ENCODE measurements at places on chromosomes 13 and 19.

- DNase-seq, result no peak
Measured at GRCh38 chr13:41603917-41604316, 146.6 kb downstream of the RGCC start.

GRCh38 chr13:52894413-52894812, 46.0 kb upstream of the PCDH8 start:
- no peak for DNase-seq

DNA sequence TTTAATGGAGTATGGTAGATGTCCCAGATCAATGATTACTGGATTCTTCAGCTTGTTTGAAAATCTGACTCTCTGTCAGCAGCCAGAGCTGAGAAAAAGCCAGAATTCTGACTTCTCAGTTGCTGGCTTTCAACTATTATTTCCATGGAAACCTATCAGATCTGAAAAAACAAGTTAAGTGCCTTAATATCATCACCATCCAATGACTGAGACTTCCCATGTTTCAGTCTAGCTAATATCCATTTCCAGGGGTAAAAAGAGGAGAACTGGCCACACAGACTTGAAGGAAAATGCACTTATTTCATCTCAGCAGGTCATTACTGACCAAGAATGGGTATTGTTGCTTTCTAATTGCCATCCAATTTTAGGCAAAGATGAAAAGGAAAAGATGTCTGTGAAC, 75.2 kb downstream of the TNFSF11 start:
- no peak for DNase-seq

- no peak for DNase-seq
Measured at GRCh38 chr19:47476438-47476972, 4.8 kb upstream of the SLC8A2 start.

- no peak for DNase-seq
Measured at GRCh38 chr19:48826606-48827020, 9.7 kb downstream of the HSD17B14 start.

- no peak for DNase-seq
Measured at GRCh38 chr13:29846475-29847256, 3.8 kb downstream of the UBL3 start.

GRCh38 chr19:14632286-14632685, 42.4 kb downstream of the ADGRE3 start:
- no peak for DNase-seq

DNA sequence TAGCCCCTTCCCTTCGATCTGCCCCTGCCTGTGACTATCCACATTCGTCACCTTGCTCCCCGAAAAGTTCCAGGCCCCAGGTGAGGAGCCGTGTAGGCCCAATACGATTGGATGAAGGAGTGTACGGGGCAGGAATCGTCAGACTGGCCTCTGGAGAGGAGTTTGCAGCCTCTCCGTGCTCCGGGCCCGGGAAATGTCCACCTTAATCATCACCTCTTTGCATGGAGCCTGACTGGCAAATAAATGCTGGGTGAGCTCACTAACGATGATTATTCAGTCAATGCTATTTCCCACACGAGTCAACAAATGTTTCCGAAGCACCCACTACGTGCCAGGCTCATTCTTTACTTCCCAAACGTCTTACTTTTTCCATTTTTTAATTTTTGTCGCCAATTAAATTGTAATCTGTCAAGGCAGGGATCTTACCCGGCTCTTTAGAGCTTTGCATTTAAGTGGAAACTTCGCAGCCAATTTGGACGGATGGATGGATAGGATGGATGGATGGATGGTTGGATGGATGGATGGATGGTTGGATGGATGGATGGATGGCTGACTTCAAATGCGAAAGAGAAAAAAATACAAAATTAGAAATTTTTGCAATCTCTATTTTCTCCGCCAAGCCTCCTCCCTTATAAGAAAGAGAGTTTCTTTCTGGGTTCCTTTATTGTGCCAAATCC, 45.8 kb downstream of the TGDS start:
- no peak for DNase-seq

DNA sequence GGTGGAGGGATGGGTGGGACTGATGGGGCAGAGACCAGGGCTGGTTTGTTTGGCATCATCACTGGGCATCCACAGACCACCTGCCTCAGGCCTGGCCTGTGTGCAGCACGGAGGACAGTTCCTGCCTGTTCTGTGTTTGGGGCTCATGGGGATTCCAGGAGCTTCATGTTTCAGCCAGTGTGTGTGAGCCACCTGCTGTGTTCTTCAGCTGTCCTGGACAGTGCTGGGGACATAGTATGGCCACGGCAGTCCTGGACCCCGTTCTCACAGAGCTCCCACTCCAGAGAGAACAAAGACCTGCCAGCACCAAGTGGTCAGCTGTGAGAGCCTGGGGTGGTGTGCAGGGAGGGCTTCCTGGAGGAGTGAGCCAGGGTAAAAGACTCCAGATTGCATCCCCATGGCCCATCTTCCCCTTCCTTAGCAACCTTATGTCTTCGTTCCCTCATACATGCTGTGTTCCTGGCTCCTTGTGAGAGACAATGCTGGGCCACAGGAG, 2.0 kb upstream of the CCDC97 start:
- DNase-seq, result no peak

DNA sequence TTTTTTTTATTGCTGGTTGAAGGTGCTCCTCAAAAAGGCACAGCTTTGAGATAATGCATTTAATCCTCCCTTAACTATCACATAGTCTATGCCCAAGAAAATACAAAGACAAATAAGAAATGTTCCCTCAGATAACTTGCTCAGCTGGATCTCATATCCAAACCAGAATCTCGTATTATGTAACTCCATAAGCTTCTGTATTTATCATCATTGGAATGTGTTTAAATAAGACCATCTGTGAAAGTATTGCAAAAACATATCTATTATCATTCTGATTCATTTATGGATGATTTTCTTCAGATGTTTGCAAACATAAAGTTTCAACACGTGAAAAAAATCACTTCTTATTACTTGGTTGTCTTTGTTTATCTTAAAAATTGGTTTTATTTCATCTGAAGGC, 190.9 kb downstream of the IRS2 start:
- DNase-seq, result no peak

- DNase-seq, result no peak
Measured at GRCh38 chr19:12289790-12290065, 5.0 kb downstream of the ZNF44 start.

DNA sequence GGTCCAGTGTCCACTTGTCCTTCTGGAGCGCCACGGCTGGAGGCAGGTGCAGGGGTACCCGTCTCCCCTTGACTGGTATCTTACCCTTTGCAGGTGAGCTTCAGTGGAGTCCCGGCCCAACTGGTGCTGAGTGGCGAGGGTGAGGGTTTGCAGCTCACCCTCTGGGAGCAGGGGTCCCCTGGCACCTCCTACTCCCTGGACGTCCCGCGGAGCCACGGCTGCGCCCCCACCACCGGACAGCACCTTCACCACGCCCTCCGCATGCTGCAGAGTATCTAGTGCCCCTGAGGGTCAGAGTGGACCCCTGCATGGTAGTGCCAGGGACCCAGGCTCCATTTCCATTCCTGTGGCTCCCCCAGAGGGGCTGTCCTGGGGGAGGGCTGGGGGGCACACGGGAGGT, 11.1 kb downstream of the PLK5 start:
- DNase-seq, result no peak

DNA sequence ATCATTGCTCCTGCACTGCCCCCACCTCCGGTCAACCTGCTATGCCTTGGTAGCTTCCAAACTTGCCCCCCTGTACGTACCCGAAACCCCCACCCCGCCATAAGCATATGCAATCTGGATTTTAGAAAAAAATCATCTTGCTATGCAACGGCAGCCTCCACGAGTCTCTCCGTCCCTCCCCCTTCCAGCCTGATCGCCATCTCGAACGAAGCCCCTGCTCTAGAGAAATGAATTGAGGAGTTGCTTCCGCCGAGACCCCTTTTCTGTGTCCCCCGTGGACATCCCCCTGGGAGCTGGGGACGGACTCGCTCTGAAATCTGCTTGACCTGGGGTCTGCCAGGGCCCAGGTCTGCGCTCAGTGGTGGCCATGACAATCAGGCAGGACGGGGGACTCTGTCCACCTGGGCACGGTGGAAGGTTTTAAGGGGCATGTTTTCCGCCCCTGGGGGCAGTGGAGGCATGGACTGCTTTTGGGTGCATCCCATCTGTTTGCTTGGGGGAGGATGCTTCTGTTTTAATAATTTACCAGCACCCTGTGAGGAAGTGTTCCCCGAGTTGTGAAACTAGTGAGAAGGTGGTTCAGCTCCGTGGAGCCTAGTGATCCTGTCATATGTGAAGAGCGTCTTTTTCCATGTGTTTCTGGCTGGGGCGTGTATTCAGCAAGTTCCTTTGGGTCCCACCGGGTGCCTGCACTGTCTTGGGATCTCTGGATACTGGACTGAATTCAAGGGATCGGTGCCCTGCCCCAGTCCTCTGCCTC, 1.0 kb downstream of the KDM4B start:
- no peak for DNase-seq

- DNase-seq, result no peak
Measured at GRCh38 chr19:5126498-5127223, 157.7 kb downstream of the KDM4B start.

- no peak for DNase-seq
Measured at GRCh38 chr13:86585835-86586234, 786.6 kb upstream of the SLITRK6 start.

GRCh38 chr19:1634242-1634937, 18.0 kb downstream of the TCF3 start:
- DNase-seq, result no peak

GRCh38 chr13:96581741-96582140, 412.5 kb downstream of the OXGR1 start:
- no peak for DNase-seq

- no peak for DNase-seq
Measured at GRCh38 chr19:6069268-6069791, 41.0 kb downstream of the RFX2 start.

- DNase-seq, result no peak
Measured at GRCh38 chr19:37980419-37981170, 73.6 kb downstream of the SIPA1L3 start.

DNA sequence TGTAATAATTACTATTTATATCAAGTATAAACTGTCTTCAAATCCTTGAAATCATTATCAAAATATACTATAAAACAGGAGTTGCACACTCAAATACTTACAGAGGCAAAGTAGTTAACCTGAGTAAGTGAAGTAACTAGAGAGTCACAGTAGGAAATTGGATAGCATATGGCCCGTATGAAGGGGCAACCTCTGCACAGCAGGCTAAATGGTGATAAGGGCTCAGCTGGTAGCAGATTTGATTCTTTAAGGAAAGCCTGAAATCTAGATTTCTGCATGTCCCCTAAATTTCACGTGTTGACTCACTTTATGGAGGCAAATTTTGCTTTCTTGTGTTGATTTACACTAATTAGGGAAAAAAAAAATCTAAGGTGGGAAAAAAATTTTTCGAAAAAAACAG, 46.4 kb downstream of the STOML3 start:
- no peak for DNase-seq

GRCh38 chr19:36392916-36393673, 14.1 kb upstream of the ZFP14 start:
- no peak for DNase-seq

- no peak for DNase-seq
Measured at GRCh38 chr19:42269478-42270345, 660 bp downstream of the CIC start.

DNA sequence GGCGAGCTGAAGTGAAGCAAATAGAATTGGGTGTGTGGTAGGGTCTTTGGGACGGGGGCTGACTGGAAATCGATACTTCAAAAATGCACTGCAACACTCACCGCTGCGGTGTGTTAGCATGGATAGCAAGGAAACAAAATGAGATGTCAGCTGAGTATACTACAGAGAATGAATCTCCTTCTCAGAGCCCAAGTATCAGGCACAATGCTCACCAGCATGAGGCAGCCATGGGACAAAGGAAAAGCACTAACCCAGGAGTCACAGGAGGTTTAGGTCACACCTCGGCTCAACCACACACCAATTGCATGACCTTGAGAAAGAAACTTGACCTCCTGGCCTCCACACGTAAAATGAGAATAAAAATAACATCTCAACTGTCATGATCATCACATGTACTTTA, 74.0 kb downstream of the FAM216B start:
- DNase-seq, result no peak

DNA sequence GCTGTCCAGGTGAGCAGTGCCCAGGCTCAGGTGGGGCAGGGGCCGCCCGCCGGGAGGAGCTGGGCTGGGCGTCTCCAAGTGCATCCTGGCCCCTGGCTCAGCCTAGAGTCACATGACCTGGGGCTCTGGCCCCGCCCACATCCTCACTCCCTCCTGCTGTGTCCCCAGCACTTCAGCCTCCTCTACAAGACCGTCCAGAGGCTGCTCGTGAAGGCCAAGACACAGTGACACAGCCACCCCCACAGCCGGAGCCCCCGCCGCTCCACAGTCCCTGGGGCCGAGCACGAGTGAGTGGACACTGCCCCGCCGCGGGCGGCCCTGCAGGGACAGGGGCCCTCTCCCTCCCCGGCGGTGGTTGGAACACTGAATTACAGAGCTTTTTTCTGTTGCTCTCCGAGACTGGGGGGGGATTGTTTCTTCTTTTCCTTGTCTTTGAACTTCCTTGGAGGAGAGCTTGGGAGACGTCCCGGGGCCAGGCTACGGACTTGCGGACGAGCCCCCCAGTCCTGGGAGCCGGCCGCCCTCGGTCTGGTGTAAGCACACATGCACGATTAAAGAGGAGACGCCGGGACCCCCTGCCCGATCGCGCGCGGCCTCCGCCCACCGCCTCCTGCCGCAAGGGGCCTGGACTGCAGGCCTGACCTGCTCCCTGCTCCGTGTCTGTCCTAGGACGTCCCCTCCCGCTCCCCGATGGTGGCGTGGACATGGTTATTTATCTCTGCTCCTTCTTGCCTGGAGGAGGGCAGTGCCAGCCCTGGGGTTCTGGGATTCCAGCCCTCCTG, 16.8 kb upstream of the CELF5 start:
- no peak for DNase-seq

DNA sequence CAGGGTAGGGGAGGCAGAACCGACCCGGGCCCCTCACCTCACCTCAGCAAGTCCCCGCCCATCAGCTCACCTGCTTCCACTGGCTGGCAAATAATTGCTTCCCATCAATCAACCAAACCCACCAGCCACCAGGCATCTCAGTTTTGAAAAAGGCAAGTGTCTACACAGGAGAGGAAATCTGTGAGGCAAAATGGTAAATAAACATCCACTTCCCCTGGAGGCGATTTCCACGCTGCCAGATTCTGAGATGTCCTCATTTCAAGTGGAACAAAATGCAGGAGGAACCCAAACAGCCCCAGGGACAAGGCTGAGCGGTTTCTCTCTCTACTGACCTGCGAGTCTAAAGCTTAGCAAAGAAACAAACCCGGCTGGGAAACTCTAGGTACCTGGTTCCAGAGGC, 117.5 kb downstream of the CRYL1 start:
- no peak for DNase-seq

- DNase-seq, result no peak
Measured at GRCh38 chr13:31912647-31913401, 118.8 kb upstream of the FRY start.

DNA sequence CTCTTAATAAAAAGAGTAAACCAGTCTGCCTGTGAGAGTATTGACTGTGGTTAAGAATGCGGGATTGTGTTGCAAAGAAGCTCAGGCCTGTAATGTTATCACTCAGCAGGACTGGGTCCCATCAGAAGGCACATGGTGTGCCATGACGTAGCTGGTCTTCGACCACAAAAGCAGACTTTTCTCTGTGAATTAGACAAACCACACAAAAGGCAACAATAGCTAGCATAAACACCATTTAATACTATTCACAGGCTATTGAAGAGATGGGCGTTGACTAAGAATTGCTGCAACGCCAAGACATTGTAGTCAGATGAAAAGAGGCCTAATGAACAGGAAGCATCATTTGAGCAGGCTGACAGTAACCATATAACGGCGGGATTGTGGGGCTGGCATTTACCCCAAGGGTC, 235.6 kb upstream of the SOX21 start:
- DNase-seq, result no peak
